ENCODE measurements at places on chromosomes 13 and 19.

DNA sequence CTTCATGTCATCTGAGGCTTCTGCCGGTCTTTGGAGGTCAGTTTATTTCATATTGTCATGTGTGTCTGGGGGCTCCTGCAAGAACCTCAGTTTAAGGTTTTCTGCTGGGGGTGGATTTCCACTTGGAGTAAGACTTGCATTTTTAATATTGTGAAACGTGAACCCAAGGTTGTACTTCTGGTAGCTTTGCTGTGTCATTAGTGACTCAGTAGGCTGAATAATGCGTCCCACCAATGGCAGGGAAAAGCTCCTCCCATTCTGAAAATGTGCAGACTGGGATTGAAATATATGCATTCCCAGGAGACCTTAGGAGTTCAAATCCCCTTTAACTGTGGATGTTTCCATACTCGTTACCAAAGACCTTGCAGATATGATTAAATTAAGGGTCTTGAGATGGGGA lies 46.2 kb downstream of the ING1 start:
- DNase-seq = no peak

- no peak for DNase-seq
Observed at GRCh38 chr13:39315796-39316195, 277.5 kb downstream of the NHLRC3 start.

GRCh38 chr19:8531470-8531869 lies 17.5 kb upstream of the ZNF414 start:
- no peak for DNase-seq

DNA sequence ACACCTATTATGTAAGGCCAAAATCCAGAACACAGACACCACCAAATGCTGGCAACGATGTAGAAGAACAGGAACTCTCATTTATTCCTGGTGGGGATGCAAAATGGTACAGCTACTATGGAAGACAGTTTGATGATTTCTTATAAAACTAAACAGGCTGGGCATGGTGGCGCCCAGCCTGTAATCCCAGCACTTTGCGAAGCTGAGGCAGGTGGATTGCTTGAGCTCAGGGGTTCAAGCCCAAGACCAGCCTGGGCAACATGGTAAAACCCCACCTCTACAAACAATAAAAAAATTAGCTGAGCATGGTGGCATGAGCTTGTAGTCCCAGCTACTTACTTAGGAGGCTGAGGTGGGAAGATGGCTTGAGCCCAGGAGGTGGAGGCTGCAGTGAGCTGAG lies 98.3 kb downstream of the TUBA3C start:
- DNase-seq = no peak

GRCh38 chr13:51158880-51159518 lies 47.9 kb upstream of the C13orf42 start:
- no peak for DNase-seq

GRCh38 chr13:101258071-101258470 lies 158.2 kb downstream of the NALCN start:
- no peak for DNase-seq

DNA sequence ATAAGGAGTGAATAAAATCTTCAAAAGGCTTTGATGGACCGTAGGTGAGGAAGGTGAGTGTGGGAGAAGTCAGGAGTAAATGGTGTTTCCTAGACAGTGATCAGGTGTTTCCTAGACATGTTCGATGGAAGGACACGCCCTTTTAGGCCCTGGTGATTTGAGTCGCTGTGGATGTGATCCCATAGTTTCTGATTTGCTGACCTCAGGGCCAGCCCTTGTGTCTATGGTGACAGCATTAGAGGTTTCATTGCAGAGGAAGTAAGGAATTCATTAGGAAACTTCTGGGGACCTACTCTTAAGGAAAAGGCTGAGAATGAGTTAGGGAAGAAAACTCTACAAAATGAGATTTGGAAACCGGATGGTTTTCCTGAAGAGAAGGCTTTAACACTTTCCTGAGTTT lies 31.5 kb upstream of the RNF113B start:
- no peak for DNase-seq

DNA sequence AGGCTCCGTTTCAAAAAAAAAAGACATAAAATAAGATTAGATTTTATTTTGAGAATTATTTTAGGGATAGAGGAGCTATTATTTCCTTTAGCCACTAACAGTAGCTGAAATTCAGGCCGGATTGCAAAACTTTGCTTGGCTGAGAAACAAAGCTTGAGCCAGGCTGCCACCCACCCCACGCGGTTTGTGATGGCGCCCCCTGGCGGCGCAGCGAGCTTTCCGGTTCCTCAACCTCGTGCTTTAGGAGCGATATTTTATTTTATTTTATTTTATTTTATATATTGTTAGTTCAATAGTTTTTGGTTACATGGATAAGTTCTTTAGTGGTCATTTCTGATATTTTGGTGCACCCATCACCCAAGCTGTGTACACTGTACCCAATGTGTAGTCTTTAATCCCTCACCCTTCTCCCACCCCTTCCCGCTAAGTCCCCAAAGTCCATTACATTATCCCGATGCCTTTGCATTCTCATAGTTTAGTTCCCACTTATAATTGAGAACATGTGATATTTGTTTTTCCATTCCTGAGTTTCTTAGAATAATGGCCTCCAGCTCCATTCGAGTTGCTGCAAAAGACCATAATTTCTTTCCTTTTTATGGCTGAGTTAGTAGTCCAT lies 19.8 kb upstream of the CEACAM4 start:
- no peak for DNase-seq

GRCh38 chr13:43347877-43348276 lies 324.5 kb downstream of the DNAJC15 start:
- no peak for DNase-seq

- DNase-seq = no peak
Observed at GRCh38 chr19:15702534-15702930, 25.3 kb upstream of the OR10H2 start.

- no peak for DNase-seq
Observed at GRCh38 chr13:32897296-32897695, 118.9 kb upstream of the KL start.

DNA sequence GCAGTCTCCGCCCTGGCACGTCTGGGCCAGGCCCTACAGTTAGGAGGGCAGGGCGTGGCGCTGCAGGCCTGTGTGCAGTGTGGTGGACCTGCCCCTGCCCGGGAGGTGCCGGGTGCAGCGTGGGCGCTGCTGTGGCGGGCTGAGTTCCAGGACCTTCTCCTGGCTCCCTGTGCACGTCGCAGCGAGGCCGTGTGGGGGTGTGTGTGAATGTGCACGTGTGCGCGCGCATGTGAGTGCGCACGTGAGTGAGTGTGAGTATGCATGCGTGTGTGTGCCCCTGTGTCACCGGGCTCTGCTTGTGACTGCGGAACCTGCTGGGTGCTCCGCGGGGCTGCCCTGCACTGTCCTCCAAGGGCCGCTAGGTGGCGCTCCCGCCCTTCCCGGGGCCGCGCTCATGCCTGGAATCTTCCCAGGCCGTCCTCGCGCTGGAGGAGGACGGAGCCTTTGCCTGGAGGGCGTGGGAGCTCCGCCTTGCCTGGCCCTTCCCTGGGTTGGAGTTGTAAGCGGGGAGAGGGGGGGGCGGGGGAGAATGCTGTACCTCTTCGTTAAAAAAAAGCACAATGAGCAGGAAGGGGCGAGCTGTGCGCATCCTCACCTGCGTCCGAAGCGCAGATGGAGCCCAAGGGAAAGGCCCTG lies 79.3 kb downstream of the KDM4B start:
- DNase-seq = peak; percentile 16

DNA sequence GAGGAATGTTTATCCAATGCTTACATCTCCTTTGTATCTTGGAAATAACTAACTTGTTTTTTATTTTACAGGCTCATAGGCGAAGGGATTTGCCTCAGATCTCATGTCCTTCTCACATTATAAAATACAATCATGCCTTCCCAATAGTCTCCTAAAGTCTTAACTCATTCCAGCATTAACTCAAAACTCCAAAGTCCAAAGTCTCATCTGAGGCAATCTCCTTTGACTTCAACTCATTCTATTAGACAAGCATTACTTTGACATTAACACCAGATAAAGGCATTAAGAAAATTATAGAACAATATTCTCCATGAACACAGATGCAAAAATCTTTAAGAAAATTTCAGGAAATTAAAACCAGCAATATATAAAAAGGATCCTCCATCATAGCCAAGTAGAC lies 137.6 kb downstream of the DNAJC3 start:
- no peak for DNase-seq

DNA sequence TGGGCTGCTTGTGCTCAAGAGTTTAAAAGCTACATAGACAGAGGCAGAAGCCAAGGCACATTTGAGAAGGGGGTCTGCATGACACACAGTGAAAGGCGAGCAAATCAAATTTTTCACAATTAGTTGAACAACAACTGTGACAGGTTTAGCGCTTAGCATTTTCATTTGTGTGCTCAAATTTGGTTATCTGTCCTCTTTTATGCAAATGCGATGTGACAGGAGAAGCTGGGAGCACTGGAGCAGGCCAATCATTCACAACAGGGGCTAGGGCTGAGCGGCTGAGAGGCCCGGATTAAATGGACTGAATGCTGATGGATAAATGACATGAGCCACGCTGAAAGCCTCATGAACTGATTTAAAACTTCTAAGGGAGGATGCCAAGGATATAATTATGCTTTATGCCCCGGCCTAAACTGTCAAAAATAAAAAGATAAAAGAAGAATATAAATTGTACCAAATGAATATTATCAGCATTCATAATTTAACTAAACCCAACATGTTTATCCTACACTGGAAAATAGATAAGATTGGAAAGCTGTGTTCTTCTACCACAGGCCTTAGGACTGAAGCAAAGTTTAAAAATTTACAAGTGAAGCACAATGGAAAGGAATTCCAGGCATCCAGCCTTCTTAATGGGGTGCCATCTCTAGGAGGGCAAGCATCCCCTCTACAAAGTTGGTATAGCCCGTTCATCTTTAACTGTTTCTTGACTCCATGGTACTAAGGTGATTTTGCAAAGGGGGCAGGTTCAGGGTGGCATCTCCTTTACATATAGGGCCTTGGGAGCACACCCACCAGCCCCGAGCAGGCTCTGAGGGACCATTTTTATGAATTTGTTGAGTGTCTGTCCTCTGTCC lies 117.9 kb downstream of the RBM26 start:
- DNase-seq = no peak

DNA sequence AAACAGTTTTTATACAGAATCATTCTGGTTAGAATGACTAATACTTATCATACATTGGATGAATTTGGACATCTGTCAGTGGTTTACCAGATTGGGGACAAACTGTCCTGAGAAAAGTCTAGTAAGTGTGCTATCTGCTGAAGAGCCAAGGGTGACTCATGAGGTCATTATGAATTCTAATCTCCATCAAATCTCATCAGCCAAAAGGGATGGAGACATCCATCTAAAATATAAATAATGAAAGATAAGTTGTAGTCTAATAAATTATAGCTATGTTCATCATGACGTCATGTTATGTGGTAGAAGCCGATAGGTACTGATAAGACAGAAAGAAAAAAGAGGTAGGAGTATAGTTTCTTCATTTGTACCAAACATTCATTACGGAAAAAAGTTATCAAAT lies 804.4 kb downstream of the PCDH9 start:
- DNase-seq = no peak

- no peak for DNase-seq
Observed at GRCh38 chr13:59459972-59460371, 703.8 kb downstream of the DIAPH3 start.

- DNase-seq = no peak
Observed at GRCh38 chr19:15897738-15898276, at the start of gene CYP4F2. CYP4F2 (minus strand) TSS chr19:15898074; CDS start chr19:15897611, 463 bp downstream.

DNA sequence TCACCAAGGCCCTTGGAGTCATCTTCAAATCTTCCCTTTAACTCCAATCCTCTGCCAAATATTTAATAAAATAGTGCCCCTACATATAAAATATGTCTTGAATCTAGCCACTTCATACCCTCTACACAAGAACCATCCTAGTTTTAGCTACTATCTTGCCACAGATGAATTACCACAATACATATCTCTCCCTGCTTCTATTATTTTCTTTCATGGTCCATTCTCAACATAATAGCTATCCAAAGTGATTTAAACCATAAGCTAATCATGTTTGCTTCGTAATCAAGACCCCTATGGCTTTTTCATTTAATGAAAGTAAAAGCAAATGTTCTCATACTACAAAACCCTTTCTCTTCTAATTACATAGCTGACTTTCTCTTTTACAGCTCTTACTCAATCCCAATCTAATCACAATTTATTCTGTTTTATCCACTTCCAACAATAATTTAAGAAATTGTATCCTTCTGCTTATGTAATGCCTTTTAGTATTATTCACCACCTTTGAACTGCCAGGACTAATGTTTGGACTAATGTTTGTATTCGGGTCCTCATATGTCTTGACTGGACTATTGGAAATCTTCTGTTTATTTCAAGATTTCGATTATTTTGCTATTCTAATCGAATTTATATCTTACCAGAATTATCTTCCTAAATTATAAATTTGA lies 412.0 kb downstream of the SLITRK1 start:
- no peak for DNase-seq

DNA sequence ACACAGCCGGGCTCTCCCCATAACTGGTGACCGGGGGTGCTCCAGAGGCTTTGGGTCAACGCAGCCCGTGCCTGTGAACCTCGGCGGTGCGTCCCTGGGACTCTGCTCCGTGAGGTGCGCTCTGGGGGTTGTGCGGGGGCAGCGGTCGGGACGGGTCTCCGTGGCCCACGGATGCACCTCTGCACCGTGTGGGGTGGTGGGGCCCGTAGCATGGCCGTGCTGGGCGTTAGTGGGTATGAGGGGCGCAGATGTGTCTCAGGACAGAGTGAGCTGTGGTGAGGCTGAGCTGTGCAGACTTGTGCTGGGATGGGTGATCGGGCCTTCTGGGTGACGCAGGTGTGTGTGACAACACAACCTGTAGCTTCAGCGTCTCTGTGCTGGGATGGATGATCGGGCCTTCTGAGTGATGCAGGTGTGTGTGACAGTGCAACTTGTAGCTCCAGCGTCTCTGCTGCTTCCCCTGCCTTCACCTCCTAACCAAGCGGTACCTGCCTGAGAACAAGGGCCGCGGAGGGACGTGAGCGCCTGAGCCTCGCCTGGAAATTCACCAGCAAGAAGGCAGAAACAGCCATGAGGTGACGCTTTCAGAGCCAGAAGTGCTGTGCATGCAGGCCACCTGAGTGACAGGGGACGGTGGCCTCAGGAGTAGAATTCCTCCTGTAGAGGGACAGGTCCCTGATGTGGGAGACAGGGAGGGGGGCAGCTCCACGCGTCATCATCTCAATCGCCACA lies 599 bp downstream of the ZNF331 start:
- DNase-seq = no peak

Data from stimulated activated CD8-positive, alpha-beta memory T cell treated with anti-CD3 and anti-CD28 coated beads, Interleukin-4, amount 100 ng/mL, for 4 hours (primary cell).